ENCODE measurements at places on chromosomes 4 and X.

GRCh38 chr4:61994036-61994435 is 793.9 kb downstream of the ADGRL3 start:
- no peak for DNase-seq

DNA sequence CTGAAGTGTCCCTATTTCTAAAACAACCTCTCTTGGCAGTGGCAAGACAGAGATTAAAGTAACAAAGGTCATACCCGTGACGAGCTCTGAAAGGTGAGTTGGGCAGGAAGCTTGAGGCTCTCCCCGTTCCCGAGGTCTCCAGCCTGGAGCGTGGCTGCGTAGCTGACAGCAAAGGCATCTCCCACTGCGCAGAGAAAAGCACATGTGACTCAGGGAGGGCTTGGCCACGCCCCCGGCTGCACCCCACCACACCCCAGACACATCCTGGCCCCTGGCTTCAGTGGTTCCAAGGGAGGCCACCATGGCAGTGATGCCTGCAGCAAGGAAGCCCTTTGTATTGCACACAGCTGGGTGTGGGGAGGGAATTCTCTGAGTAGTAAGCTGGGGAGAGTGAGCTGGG is 23.1 kb downstream of the EVC2 start:
- DNase-seq = no peak

DNA sequence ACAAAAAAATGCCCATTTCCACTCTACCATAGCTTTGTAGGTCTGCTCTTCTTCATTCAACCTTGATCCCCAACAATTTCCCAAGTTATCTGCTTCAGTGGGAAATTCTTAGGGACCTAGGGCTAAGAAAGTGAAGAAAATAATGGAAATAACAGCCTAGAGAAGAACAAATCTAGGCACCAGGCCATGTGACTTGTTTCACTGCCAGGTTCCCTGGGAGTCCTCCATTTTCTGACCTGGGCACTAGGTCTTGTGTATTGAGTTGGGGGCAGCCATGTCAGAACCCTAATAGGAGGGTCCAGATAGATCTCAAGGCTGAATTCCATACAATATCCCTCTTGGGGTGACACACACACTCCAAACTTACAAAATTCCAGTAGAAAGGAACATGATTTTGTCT is 194.6 kb upstream of the STK26 start:
- no peak for DNase-seq

DNA sequence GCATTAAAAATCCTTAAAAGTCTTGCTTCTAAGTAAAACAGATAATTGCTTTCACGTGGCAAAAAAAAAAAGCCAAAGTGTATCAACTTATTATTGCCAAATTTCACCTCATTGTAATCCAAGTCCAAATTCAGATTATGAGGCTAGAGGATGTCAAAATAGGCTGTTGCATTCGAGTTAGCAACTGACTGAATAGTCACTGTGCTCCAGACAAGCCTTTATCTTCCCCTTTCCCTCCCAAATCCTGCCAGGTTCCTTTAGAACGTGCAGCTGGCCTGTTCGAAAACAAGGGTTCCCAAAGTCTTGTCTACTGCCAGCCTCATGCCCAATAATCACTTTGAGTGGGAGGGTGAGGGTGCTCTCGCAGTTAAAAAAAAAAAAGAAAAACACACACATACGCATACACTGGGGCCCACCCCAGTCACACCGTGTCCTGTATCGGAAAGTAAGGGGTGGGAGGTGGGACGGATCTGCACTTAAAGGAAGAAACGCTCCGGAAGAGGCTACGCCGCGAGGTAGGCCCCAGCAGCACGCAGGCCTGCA is 603 bp downstream of the MAD2L1 start:
- DNase-seq = no peak

Measured in retina (tissue), 1 donor.